ENCODE measurements at places on chromosomes 5 and 9.

DNA sequence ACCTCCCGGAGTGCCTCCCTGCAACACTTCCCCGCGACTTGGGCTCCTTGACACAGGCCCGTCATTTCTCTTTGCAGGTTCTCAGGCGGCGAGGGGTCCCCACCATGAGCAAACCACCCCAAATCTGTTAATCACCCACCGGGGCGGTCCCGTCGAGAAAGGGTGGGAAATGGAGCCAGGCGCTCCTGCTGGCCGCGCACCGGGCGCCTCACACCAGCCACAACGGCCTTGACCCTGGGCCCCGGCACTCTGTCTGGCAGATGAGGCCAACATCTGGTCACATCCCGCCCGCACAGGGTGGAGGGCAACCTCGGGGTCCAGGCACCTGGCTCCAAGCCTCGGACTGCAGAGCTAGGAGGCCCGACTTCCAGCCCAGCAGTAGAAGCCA, 776 bp upstream of the TERT start:
- no peak for DNase-seq

DNA sequence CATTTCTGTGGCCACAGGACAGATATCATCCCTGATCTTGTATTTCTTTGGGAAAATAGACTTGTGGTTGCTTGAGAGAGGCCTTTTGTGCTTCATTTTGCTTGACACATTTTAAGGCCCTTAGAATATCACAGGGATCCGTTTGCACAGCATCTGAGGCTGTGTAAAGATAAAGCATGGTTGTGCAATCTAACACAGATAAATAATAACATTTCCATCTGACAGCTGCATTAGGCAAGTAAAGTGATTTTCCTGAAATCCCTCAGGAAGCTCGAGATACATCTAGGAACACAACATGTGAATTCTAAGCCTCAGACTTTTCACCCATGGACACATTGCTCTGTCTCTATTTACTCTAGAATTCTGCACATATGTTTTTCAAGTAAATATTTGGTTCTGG, 212.8 kb upstream of the ADAMTSL1 start:
- DNase-seq, result no peak

DNA sequence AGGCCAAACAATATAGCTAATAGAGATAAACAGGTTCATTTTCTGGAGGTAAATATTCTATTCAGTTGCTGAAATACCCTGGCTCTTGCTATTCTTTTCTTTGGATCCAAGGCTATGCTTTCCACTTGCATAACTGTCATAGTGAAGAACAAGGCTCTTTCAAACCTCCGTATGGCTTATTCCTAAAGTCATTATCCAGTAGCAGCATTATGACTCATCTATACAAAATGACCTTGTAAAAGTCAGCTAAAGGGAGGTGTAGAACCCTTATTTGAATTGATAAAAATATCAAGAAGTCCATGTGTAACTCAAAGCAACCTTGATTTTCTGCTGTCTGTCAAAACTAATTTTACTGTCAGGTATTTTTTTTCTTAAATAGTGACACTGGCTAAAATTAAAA, 447.8 kb downstream of the PLK2 start:
- no peak for DNase-seq

GRCh38 chr9:136903041-136903554, 16.8 kb downstream of the TRAF2 start:
- DNase-seq, result no peak

- no peak for DNase-seq
Observed at GRCh38 chr9:103681435-103681834, 412.7 kb upstream of the SMC2 start.

Measured in Kasumi-1 (cell line).